ENCODE measurements at places on chromosomes 11 and 22.

GRCh38 chr22:35457729-35458546 lies 58.0 kb downstream of the MCM5 start:
- no peak for DNase-seq

DNA sequence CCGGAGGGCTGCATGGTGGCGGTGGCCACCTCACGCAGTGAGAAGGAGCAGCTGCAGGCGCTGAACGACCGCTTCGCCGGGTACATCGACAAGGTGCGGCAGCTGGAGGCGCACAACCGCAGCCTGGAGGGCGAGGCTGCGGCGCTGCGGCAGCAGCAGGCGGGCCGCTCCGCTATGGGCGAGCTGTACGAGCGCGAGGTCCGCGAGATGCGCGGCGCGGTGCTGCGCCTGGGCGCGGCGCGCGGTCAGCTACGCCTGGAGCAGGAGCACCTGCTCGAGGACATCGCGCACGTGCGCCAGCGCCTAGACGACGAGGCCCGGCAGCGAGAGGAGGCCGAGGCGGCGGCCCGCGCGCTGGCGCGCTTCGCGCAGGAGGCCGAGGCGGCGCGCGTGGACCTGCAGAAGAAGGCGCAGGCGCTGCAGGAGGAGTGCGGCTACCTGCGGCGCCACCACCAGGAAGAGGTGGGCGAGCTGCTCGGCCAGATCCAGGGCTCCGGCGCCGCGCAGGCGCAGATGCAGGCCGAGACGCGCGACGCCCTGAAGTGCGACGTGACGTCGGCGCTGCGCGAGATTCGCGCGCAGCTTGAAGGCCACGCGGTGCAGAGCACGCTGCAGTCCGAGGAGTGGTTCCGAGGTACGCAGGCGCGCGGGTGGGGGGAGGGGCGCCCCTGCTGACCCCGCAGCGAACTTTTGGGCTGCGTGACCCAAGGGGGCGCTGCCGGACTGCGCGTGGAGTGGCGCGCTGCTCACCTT lies 670 bp downstream of the NEFH start:
- DNase-seq: no peak

DNA sequence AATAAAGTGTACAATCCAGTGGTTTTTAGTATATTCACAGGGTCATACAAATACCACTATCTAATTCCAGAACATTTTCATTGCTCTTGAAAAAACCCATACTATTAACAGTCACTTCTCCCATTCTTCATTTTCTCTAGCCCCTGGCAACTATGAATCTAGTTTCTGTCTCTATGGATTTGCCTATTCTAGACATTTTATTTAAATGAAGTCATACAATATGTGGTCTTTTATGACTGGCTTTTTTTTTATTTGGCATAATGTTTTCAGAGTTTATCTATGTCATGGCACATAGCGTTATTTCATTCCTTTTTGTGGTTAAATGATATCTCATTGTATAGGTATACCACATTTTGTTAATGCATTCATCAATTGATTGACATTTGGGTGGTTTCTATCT lies 59.4 kb downstream of the KDM2A start:
- no peak for DNase-seq

DNA sequence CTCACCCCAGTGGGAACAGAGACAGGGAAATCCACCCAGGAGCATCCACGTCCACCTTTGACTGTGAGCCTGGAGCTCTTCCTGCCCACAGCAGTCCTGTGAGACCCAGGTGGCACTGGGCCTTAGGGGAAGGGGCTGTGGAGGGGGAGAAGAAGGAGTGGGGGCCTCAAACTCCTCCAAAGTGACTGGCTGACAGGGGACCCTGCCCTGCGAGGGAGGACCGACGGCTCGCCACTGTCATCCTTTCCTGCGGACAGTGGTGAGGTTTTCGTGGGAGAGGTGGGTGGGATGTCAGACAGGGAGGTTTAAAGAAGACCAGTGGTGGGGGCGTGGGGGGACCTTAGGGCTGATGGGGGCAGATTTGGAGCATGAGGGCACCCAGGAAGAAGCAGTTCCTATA lies 92.5 kb upstream of the LMO1 start:
- no peak for DNase-seq

GRCh38 chr11:2445746-2446551 lies 1.1 kb downstream of the KCNQ1 start:
- DNase-seq: no peak

DNA sequence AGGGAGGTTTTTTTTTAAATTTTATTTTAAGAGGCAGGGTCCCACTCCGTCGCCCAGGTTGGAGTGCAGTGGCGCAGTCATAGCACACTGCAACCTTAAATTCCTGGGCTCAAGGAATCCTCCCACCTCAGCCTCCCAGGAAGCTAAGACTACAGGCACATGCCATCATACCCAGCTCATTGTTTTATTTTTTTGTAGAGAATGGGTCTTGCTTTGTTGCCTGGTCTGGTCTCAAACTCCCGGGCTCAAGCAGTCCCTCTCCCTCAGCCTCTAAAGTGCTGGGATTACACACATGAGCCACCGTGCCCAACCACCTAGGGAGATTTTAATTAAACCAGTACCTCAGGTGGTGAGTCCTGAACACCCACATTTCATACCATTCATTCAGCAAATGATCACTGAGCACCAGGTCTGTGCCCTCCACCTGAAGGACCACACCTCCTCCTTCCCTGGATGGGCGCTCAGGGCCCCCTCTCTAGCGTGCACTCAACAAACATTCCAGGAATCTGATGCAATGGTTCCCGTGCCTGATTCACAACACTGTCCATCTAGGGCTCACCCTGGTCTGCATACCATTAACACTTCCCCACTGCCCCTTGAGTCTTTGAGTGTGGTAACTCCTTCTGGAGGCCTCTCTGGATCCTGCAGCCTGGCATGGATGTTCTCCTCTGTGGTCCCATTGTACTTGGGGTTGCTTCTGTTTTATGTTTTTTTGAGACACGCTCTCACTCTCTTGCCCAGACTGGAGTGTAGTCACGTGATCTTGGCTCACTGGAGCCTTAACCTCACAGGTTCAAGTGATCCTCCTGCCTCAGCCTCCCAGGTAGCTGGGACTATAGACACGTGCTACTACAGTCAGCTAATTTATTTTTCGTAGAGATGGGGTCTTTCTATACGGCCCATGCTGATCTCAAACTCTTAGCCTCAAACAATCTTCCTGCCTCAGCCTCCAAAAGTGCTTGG lies 9.6 kb upstream of the MYH9 start:
- DNase-seq: no peak

DNA sequence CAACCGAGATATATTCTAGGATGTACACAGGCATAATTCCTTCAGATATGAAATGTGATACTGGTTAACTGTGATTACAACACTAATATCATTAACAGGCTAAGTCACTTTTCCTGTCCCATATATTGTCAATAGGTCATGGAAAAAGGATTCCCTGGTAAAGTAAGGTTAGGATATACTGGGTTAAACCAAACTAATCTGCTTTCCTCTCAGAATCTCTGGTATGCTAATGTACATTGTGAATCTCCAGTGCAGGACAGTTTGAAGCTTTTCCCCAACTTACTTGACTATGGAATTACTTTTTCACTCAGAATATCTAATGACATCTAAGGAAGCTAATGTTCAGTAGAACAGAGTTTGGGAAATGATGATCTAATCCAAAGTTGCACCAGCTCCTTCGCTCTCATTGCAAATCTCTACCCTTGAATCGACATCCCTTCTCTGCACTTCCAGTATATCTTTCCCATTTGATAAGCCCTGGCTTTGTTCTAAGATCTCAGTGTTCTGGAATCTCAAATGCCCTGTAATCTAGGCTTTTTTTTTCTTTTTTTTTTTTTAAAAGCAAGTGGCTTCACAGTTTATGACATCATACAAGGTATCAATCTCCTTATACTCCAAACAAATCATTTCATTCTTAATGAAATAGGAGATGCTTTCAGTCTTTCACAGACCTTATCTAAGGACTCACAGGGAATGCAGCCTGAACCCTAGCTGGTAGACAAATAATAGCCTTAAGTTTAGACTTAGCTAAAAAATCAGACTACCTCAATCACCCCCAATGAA lies 43.8 kb downstream of the COPB1 start:
- no peak for DNase-seq

GRCh38 chr22:33544707-33545106 lies 375.6 kb downstream of the LARGE1 start:
- DNase-seq: no peak

DNA sequence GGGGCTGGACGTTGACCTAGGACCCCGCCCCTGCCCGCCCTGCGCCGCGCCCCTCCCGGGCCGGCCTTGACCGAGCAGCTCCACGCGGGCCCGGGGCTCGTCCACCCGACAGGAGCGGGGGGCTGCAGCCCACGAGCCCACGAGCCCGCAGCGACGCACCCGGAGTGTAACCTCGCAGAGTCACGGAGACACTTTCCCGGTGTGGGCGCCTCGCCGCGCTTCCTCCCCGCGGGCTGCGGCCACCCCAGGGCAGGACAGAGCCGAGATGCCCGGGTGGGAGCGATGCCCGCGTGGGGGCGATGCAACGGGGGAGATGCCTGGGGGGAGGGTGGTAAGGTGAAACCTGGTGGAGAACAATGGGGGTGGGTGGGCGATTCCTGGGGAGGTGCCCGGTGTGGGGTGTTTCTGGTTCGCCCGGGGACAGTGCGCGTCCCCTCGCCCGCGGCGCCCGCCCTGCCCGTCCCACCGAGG lies 4.9 kb upstream of the ZBED4 start:
- no peak for DNase-seq

GRCh38 chr22:24969560-24970301 lies 17.2 kb downstream of the KIAA1671 start:
- DNase-seq: no peak

GRCh38 chr11:120536797-120537169 lies 25.2 kb downstream of the GRIK4 start:
- DNase-seq: no peak

- no peak for DNase-seq
Observed at GRCh38 chr11:57263351-57263750, 26.3 kb upstream of the APLNR start.

DNA sequence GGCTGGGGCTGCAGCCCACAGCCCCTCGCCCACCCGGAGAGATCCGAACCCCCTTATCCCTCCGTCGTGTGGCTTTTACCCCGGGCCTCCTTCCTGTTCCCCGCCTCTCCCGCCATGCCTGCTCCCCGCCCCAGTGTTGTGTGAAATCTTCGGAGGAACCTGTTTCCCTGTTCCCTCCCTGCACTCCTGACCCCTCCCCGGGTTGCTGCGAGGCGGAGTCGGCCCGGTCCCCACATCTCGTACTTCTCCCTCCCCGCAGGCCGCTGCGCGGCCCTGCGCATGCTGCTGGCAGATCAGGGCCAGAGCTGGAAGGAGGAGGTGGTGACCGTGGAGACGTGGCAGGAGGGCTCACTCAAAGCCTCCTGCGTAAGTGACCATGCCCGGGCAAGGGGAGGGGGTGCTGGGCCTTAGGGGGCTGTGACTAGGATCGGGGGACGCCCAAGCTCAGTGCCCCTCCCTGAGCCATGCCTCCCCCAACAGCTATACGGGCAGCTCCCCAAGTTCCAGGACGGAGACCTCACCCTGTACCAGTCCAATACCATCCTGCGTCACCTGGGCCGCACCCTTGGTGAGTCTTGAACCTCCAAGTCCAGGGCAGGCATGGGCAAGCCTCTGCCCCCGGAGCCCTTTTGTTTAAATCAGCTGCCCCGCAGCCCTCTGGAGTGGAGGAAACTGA lies 731 bp downstream of the GSTP1 start:
- DNase-seq: no peak

GRCh38 chr11:2780850-2781407 lies 81.1 kb upstream of the KCNQ1OT1 start:
- DNase-seq: no peak

DNA sequence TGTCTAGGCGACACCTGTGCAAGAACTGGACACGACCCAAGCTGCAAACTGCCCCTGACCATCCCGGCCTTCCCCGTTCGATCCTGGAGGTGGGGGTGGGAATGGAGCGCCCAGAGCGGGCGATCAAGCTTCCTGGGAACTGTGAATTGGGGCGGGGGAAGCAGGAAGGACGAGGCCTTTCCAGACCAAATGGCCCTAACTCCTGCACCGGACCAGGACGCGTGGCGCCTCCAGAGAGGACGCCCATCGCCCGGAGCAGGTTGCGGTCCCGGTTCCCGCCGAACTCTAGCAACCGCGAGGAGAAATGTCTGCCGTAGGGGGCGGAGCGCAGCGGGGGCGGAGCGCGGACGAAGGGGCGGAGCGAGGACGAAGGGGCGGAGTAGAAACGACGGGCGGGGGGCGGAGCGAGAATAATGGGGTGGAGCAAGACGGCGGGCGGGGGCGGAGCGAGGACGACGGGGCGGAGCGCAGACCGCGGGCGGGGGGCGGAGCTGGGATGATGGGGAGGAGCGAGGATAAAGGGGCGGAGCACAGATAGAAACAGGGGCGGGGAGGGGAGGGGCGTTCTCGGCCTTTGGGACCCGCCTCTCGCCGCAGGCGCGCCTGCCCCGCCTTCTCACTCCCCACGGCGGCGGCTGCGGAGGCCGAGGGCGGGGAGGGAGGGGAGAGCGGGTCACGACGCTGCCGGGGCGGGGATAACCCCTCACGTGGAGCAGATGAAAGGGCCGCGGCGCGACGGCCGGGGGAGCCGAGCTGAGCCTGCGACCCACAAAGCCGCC lies at the start of gene ZNRF3:
TSS of gene ZNRF3 (plus strand) at position 695 of the 779 bp plus-strand sequence. CDS start 195 bp downstream, outside the sequence.
- DNase-seq: peak; percentile 91

All from stimulated activated CD8-positive, alpha-beta memory T cell treated with anti-CD3 and anti-CD28 coated beads, Interleukin-7, amount 100 ng/mL, for 1 hour (primary cell).